ENCODE measurements at places on chromosomes 3 and 15. TPM values are rescaled to one million over a fixed set of nuclear protein-coding genes. Genes with fewer than 3 reads are reported as not detected.

Gene CACNA1D
- 9.1 TPM for polyA plus RNA-seq

Gene CTDSPL
- polyA plus RNA-seq = 107 TPM

Gene STRIT1
- polyA plus RNA-seq = 1.9 TPM

Gene GOLGA6L22
- polyA plus RNA-seq = not detected

- DNase-seq = no peak
Measured at GRCh38 chr3:40951636-40952035, 247.7 kb upstream of the CTNNB1 start.

GRCh38 chr15:43511012-43511885, 6.2 kb upstream of the MAP1A start:
- no peak for DNase-seq

DNA sequence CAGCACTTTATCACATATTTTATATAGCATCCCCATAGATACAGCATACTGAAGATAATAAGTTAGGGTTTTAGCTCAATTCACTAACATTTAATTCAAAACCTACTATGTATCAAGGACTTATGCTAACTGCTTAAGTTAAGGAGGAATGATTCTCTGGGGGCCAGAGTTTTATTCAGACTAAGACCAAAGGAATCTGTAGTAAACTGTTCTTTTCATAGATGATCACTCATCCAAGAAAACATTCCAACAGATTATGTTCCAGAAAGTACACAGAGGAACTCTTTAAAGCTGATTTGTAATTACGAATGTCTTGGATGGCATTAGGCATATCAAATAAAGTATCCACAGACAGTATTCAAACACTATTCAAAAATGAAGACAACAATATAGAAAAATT, 226.4 kb downstream of the SCAPER start:
- DNase-seq = no peak

- DNase-seq = no peak
Measured at GRCh38 chr3:177591379-177591778, 394.1 kb upstream of the TBL1XR1 start.

GRCh38 chr3:12706504-12707253, 42.8 kb upstream of the RAF1 start:
- no peak for DNase-seq

- DNase-seq = no peak
Measured at GRCh38 chr3:119457246-119457645, 6.2 kb downstream of the TMEM39A start.

DNA sequence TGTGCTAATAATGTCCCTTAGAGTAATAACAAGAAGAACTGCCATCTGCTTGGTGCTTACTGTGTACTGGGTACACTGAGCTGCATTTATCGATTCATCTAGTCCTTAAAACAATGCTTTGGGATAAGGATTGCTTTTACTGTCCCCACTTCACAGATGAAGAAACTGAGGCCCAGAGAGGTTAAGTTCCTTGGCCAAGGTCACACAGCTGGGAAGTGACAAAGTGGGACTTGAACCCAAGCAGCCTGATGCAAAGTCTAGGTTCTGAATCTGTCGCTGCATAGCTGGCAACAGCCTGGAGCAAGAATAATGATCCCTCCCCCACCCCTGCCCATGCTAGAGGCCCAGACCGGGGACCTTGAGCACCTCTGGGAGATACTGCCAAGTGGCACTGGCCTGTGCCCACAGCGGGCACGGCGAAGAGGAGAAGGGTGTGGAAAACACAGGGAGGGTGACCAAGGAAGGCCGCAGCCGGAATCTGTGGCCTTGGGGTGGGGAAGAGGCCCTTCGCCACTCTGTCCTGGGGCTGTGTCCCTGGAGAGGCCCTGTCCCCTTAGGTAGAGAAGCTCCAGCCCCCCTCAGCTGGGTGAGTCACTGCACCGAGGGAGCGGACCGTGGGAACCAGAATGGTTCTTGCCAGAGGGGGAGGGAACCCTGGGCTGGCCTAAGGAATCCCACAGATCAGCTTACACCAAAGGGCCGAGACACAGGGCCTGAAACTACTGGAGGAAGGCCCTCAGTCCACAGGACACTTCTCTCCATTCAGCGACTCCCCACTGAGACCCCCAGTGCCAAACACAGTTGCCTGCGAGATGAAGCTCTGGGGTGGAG, 3.5 kb downstream of the PLXND1 start:
- DNase-seq = no peak
